ENCODE measurements at places on chromosomes 2 and 18.

DNA sequence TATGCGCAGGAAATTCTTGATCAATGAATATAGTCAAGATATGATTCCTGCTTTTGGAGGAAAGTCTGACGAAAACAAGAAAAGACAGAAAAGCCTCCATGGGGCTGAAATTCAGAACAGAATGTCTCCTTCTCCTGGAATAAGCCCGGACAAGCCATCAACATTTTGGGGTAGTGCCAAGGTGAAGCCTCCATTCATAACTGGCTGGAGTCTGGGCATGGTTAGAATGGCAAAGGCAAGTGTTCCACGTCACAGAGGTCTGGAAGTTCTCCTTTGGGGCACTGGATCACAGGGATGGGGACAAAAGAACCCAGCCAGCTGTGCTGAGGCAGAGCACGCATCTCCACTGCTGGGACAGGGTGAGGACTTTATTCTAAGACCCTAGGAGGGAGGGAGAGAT lies 505.7 kb downstream of the CMPK2 start:
- no peak for DNase-seq

DNA sequence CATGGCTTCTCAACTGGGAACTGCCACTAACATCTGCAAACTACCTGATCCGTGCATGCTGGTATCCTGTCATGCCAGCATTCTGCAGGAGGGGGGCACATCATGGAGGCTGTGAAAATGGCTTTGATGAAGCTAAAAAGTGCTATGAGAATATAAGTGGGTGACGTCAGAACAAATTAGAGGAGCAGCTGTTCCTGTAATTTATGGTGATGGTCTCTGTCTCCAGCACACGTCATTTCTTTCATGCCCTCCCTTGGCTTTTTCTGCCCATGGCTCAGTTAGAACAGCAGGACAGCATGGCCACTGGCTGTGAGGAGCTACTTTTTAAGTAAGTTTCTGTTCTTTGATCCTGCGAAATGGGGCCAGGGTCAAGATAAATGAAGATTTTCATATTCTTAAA lies 466.3 kb downstream of the THSD7B start:
- DNase-seq = no peak

GRCh38 chr2:187976259-187976985 lies 315.3 kb upstream of the GULP1 start:
- DNase-seq = no peak

GRCh38 chr18:28766721-28767120 lies 589.8 kb upstream of the CDH2 start:
- no peak for DNase-seq

DNA sequence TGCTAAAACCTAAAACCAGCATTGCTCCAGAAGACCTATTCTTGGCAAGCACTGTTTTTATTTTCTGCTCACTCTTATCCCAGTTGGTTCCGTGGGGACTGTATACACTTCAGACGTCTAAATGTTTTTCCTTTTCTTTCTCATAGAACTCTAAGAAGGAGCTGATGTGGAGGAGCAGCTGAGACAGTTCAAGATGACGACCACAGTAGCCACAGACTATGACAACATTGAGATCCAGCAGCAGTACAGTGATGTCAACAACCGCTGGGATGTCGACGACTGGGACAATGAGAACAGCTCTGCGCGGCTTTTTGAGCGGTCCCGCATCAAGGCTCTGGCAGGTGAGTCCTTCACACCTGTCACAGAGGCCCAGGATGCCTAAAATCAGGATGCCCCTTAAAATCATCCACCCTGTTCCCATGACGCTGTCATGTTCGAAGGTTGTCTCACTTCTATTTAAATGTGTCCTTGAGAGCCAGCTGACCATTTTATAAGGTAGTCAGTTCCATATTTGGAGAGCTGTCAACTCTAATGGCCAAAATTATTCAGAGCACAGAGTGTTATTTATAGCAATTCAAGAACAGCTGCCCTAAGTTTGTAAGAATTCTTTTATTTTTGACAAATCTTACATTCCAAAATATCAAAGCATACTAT lies 70.2 kb downstream of the SPTBN1 start:
- no peak for DNase-seq

DNA sequence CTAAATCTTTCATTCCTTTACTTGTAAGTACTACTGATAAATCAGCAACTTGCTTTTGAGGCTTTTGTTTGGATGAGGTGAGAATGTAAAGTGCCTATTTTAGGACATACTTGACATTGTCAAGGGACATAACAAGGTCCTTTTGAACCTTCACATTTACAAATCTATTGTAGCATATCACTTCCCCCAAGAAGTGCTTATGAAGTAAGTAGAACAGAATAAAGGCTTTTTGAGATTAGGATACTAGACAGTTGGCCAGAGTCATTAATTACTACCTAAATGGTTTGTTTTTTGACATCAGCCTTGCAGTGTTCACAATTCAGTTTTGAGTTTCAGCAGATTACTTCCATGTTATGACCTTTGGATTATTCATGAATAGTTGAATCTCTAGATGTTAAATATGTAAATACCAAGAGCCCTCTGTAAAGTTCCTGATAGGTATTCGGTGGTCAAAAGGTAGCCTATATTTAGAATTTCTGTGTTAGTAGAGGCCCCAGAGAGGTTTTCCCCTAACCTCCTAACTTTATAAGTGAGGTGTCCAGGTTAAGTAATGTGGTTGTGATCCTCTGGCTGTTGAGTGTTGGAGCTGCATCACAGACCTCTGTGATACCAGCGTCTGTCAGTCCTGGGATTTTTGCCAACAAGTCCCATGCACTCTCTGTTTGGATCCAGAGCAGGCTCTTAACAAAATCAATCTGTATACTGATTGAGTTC lies 67.2 kb downstream of the LCLAT1 start:
- DNase-seq = no peak

GRCh38 chr2:18267501-18267900 lies 293.0 kb downstream of the RDH14 start:
- no peak for DNase-seq

GRCh38 chr2:45123521-45124191 lies 114.4 kb upstream of the SIX2 start:
- no peak for DNase-seq

DNA sequence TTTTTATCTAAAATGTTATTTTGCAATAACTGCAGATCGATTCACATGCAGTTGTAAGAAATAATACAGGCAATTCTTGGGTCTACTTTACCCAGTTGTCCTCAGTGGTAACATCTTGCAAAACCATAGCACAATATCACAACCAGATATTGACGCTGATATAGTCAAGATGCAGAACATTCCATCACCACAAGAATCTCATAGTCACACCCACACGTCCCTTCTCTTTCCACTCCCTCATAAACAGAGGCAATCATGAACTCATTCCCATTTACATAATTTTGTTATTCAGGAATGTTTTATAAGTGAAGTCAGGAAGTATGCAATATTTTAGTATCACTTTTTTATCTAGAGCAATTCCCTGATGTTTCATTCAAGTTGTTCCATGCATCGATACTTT lies 797.5 kb upstream of the RAB6C start:
- no peak for DNase-seq

DNA sequence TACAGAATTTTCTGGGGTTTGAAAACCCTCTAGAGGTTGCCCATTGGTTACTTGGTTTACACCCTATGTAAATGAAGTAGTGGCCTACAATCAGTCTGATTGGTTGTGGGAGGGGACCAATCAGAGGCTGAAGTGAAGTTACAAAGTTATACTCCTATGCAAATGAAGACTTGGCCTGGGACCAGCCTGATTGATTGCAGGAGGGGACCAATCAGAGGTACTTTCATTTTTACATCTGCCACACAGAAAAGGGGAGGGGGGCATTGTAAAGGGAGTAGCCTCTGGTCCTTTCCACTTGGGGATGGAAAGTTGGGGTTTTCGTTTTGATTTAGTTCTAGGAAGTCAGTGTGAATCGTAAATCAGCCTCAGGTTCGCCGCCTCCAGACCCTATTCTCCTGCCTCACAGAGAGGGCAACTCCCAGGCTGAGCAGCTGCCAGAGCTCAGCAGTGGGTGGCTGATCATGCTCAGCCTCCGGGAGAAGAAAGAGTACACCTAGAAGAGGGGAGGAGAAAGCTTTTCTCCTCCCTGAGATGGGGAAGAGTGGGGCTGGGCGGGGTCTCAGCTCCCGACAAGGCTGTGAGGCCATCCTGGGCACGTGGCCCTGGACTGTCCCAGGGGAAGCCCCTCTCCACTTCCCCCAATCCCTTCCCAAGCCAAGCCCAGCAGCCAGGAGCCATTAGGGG lies 372.5 kb downstream of the GALR1 start:
- DNase-seq = no peak

DNA sequence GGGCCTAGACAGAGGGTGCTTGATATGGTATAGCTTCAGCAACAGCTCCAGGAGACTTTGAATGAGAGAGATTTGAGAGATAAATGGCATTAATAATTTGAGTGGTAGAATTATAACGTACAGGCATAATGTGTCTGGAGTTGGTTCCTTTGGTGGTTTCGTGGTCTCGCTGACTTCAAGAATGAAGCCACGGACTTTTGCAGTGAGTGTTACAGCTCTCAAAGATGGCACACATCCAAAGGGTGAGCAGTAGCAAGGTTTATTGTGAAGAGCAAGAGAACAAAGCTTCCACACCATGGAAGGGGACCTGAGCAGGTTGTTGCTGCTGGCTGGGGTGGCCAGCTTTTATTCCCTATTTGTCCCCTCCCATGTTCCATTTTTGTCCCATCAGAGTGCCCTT lies 23.1 kb downstream of the PDCD1 start:
- DNase-seq = no peak

- no peak for DNase-seq
Measured at GRCh38 chr18:74841248-74841647, 243.6 kb downstream of the ZNF407 start.

- no peak for DNase-seq
Measured at GRCh38 chr18:23761941-23762340, 72.7 kb downstream of the LAMA3 start.

- no peak for DNase-seq
Measured at GRCh38 chr2:23449413-23449812, 64.4 kb downstream of the KLHL29 start.

DNA sequence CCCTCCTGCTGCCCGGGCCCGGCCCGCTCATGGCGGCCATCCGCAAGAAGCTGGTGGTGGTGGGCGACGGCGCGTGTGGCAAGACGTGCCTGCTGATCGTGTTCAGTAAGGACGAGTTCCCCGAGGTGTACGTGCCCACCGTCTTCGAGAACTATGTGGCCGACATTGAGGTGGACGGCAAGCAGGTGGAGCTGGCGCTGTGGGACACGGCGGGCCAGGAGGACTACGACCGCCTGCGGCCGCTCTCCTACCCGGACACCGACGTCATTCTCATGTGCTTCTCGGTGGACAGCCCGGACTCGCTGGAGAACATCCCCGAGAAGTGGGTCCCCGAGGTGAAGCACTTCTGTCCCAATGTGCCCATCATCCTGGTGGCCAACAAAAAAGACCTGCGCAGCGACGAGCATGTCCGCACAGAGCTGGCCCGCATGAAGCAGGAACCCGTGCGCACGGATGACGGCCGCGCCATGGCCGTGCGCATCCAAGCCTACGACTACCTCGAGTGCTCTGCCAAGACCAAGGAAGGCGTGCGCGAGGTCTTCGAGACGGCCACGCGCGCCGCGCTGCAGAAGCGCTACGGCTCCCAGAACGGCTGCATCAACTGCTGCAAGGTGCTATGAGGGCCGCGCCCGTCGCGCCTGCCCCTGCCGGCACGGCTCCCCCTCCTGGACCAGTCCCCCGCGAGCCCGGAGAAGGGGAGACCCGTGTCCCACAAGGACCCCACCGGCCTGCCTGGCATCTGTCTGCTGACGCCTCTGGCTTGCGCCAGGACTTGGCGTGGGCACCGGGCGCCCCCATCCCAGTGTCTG lies 767 bp downstream of the RHOB start:
- peak; percentile 75 for DNase-seq

- DNase-seq = no peak
Measured at GRCh38 chr18:44180683-44181082, 500.0 kb upstream of the SETBP1 start.

DNA sequence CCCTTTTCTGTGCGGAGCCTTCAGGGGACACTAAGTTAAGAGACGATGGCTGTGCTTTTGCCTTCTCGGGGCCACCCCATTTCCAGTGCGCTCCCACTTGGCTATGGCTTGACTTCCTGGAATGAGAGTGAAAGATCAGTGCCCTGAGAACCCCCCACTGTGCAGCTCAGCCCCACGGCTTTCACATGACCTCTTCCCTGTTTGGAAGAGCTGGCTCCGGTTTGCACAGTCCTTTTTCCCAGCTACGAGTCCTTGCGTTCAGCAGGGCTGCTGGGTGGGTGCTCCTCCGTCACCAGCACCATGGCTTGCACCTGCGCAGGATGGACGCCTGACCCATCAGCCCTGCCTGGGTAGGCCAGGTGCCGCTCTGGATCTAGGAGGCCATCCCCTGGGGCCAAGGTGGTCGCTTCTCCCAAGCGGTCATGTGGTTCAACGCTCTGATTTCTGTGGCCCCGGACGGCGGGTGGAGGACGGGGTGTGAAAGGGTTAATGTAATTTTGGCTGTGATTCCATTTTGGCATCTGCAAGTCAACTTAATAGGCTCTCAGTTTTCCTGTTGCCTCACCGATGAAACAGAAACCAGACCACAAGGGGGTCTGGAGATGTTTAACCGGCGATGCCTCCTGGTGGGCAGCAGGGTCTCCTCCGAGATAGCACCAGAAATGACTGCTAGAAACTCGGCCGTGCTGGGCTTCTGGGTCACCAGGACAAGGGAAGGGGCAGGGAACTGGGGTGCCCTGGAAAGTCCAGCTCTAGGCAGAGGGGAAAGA lies 113.1 kb upstream of the HAAO start:
- no peak for DNase-seq

- no peak for DNase-seq
Measured at GRCh38 chr18:33161131-33161530, 279.4 kb downstream of the CCDC178 start.

DNA sequence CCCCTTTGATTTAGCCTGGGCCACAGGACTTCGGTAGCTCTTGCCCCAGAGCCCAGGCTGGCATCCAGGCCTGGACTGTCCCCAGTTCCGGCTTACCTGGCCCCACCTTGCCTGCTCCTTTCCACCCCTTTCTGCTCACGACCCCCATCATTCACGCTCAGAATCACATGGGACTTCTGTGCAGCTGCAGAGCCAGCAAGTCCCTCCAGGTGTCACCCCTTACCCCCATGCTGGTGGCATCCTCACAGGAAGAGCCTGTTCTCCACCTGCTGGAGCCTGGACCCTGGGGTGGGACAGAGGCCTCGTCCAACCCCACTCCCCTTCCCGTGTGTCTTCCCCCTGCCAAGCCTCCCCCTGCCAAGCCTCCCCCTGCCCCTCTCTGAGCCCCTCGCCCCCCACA lies 7.9 kb upstream of the KCNIP3 start:
- DNase-seq = no peak

- DNase-seq = no peak
Measured at GRCh38 chr2:11023326-11024258, 111.9 kb downstream of the KCNF1 start.
